ENCODE measurements at places on chromosomes 11 and 22.

DNA sequence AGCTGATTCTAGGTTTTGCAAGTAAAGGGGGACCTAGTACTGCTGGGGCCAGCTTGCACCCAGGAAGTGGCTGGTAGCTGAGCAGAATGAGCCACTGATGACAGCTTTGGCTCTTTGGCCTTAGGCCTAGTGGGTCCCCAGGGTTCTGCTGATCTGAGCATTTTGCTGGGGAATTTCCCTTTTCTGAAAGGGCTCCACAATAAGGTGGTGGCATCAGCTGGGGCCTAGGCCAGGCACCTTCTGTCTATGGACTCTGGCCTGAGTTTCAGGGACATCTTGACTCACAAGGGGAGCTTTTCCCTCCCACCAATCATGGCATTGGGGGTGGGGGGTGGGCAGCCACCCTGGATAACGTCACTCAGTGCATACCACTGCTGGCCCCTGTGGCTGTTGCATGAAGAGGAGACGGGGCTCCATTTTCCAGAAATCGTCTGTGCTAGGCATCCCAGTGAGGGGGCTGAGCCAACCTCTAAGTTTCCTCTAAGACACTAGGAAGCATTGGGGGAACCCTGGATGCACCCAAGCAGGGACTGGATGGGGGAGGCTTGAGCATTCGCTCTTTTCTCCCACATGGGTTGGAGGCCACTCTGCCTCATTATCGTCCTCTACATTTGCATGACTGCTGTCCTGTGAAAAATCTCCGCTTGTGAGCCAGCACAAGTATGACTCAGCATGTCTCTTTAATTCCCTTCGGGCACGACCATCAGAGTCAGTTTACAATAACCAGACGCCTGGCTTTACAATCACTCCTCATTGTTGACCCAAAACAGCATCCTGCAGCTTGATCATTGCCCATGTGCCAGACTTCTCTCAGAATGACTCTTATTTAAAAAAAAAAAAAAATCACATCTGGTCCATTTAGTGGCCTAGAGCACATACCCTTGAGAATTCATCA, 145.0 kb upstream of the THY1 start:
- no peak for DNase-seq

- DNase-seq: peak; percentile 96
Observed at GRCh38 chr11:96242971-96243647, 99.9 kb downstream of the MAML2 start.

- no peak for DNase-seq
Observed at GRCh38 chr11:112037527-112037926, 12.3 kb downstream of the DLAT start.

DNA sequence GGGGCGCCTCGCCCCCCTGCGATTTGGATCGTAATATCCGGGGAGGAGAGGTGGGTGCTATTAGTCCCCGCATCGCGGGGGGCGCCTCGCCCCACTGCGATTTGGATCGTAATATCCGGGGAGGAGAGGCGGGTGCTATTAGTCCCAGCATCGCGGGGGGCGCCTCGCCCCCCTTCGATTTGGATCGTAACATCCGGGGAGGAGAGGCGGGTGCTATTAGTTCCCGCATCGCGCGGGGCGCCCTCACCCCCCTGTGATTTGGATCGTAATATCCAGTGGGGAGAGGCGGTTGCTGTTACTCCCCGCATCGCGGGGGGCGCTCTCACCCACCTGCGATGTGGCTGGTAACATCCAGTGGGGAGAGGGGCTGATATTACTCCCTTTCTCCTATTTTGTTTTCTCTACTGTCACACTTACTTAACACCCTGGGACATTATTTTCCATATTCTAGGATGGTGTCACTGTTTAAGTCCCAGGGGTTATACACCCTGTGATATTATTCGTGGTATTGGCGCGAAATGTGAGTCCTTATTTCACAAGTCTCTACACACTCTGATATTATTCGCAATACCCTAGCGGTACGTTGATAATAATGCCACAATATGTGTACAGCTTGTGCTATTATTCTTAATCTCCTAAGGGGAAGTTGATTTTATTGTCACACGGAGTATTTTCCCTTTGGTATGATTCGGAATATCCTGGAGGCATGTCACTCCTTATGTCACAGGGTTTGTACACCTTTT, 57.8 kb upstream of the ALDH3B2 start:
- no peak for DNase-seq

- no peak for DNase-seq
Observed at GRCh38 chr11:32374261-32374711, 61.1 kb downstream of the WT1 start.

DNA sequence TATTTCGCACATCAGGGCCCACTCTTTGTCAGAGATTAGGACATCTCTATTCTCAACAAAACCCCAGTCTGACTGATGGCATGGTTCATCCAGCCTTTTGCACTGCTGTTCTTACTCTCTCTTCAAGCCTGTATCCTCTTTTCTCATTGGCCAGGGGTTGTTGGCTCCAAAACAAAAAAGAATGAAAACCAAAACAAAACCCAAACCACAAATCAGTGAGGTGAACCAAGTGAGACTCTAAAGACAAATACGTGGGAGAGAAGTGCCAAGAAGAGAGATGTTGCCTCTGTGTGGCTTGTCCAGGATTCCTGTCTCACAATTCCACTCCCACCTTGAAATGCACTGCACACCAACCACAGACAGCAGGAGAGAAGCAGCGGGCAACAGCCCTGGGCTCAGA, 278.9 kb upstream of the NARS2 start:
- DNase-seq: no peak

DNA sequence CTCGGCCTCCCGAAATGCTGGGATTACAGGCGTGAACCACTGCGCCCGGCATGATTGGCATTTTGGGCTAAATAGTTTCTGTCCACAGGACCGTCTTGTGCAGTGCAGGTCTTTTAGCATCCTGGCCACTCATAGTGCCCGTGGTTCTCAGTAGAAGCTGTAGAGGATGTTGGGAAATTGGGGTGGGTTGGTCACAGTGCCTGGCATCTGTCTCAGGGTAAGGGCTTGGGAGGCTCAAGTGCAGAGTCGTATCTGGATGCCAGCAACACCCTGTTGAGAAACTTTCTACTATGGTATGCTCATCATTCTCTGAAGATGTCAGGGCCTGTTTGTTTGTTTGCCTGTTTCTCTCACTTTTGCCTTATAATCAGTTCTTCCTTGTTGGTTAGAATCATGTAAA, 21.9 kb downstream of the UBE2L3 start:
- no peak for DNase-seq

DNA sequence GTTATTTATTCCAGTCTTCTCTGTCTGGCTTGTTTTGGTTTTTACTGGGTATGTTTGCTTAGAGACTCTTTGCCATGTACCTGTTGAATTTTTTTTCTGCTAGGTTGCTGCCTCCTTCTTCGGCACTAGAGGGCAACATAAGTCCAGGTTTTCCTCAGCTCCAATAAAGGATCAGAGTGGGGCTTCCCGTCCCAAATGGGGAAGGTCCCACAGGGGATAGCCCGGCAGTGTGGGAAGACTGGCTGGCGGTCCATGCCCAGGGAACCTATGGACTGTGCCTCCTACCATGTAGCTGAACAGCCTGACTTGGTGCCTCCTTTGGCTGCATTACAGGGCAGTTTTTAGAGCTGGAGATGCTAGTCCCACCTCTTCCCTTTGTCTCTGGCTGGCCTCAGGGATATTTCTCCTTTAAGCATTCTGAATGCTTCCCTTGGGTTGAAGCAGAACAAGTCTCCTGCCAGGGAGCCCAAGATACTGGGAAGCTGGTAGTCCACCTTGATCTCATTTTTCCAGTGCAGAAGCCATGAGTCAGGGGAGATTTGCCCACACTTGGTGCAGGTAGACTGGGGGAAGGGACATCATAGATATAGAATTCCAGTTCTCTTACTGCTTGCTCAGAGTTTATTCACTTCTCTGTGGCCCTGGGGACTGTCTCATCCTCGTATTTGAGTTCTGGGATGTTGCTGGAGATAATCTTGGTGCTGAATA, 60.2 kb downstream of the BRD1 start:
- DNase-seq: no peak

- no peak for DNase-seq
Observed at GRCh38 chr22:36153501-36154422, 6.8 kb downstream of the APOL3 start.

DNA sequence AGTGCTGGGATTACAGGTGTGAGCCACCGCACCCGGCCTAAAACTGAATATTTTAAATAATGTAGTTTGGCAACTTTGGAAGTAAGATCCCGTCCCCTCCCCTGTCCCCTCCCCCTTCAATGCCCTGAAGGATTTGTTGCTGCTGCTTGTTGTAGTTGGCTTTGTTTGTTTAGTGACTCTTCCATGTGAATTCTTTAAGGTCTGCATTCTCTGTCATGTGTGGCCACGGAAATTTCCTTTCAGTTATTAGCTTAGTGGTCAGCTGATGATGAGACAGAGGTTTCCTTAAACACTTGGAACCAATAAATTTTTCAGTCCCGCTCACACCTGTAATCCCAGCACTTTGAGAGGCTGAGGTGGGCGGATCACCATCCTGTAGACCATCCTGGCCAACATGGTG, 109.9 kb downstream of the MPPED1 start:
- DNase-seq: no peak

- no peak for DNase-seq
Observed at GRCh38 chr11:78354408-78355308, 63.0 kb downstream of the GAB2 start.

DNA sequence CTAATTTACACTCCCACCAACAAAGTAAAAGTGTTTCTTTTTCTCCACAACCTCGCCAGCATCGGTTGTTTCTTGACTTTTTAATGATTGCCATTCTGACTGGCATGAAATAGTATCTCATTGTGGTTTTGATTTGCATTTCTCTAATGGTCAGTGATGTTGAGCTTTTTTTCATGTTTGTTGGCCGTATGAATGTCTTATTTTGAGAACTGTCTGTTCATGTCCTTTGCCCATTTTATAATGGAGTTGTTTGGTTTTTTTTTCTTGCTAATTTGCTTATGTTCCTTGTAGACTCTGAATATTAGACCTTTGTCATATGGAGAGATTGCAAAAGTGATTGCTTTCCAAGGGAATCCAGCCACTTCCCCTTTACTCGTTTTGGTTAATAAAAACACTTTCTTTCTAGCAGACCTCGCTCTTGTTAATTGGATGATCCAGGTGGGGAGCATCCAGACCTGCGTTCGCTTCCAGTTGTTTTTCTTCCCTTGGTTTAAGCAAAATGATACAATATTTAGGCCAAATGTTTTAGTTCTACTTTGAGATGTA, 17.1 kb upstream of the APOL4 start:
- no peak for DNase-seq

DNA sequence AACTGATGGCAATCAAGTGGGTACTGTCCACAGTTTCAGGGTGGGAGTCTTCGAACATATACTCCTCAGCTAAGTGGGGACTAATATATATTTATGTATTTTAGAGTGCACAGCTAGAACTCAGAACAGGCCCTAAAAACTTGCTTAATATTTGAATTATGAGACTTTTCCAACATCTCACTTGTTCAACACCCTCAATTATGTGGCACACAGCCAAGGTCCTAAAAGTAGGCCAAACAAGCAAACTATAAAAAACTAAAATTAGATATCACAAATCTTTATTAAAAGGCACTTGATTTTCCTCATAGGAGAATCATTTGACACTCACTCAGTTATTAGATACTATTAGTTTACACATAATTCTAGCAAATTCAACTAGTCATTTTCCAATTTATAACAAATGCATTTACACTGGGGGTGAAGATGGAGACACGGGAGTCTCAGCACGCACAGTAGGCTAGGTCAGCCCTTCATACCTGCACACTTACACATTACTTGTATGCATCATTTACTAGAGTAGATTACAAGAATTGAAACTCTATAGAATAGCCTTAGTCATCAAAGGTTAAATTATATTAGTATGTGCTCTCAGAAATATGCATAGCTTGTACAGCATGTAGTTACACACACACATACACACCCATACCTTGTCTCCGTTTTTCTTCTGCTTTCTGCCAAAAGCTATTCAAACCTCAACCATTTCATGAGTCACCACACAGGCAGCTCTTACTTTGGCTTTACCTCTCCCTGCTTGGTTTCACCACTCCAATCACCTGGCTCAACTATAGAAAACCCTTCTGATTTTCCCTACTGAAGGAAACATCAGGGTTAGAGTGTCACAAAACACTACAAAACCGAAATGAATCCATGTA, 171.5 kb downstream of the SBF2 start:
- DNase-seq: no peak

GRCh38 chr11:13238879-13239514, 38.6 kb upstream of the BMAL1 start:
- DNase-seq: no peak

DNA sequence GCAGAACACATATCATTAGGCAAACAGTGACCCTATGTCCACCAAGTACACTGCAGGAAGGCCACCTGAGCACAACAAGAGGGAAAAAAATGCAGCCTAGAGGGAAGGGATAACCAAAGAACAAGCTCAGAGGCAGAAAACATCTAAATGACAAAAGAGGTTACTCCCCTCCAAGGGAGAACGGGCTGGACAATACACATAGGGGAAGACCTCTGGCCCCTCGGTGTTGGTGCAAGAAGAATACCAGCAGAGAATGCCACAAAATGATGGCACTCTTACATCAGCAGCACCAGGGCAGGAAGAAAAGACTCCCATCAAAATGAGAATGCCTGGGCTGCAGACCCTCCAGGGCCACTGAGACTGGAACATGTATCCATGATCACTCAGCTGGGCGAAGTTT, 66.6 kb upstream of the OPCML start:
- no peak for DNase-seq

- DNase-seq: no peak
Observed at GRCh38 chr11:36228689-36229088, 60.5 kb downstream of the COMMD9 start.

DNA sequence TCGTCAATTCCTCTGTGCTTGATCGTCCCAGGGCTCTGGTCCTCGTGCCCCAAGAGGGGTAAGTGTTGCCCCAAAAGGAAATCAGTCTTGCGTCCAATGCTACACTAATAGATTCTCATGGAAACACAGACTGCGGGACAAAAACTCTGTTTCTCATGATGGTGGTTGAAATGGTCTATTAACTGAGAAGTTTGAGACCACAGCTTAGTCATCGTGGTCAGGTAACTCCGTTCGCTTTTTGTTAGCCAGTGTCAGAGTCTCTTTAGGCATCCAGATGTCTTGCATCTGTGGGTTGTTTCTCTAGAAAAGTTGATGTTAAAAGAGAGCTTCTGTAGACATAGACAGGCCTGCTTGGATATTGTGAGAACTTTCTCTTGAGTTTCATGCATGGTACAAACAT, 104.6 kb upstream of the SORL1-AS1 start:
- DNase-seq: no peak

GRCh38 chr11:102478673-102479299, 26.2 kb upstream of the TMEM123 start:
- DNase-seq: no peak

DNA sequence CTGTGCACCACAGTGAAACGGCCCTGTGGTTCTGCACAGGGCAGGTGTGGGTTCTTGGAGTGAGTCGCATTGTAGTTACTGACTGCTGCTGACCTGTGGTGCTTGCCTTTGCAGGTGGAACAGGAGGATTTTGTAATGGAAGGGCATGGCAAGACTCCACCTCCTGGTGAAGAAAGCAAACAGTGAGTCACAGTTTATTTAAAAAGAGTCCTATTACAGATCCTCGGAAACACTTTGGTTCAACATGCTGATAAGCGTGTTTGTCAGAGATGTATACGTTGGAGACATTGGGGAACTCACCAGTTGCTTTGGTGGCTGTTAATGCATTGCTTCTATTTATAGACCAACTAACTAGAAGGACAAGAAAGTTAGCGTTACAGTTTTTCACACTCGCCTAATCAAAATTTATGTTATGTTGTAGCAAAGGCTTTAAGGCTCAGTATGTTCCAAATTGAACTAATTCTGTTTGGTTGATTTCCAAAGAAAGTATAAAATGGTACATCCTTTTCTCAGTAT, 21.7 kb upstream of the TNRC6B start:
- DNase-seq: no peak

All from Right ventricle myocardium inferior (tissue), 1 donor.